ENCODE measurements at places on chromosomes 1 and 21.

- no peak overlapping the region for H3K4me3 ChIP-seq
- H3K27me3 ChIP-seq, result no peaks in the 10 kb centered on the region
- no peak for DNase-seq
- no peaks in the 10 kb centered on the region for H3K4me1 ChIP-seq
- peaks cover 93% of the 10 kb centered on the region for H3K36me3 ChIP-seq
Observed at GRCh38 chr1:39435597-39435996, 55.8 kb upstream of the BMP8A start.

GRCh38 chr1:115452600-115453329 lies 114.7 kb upstream of the NGF start:
- H3K4me3 ChIP-seq, result no peak overlapping the region
- peaks cover 10% of the 10 kb centered on the region for H3K4me1 ChIP-seq
- DNase-seq, result no peak
- H3K27me3 ChIP-seq, result no peaks in the 10 kb centered on the region
- no peak overlapping the region for H3K27ac ChIP-seq

DNA sequence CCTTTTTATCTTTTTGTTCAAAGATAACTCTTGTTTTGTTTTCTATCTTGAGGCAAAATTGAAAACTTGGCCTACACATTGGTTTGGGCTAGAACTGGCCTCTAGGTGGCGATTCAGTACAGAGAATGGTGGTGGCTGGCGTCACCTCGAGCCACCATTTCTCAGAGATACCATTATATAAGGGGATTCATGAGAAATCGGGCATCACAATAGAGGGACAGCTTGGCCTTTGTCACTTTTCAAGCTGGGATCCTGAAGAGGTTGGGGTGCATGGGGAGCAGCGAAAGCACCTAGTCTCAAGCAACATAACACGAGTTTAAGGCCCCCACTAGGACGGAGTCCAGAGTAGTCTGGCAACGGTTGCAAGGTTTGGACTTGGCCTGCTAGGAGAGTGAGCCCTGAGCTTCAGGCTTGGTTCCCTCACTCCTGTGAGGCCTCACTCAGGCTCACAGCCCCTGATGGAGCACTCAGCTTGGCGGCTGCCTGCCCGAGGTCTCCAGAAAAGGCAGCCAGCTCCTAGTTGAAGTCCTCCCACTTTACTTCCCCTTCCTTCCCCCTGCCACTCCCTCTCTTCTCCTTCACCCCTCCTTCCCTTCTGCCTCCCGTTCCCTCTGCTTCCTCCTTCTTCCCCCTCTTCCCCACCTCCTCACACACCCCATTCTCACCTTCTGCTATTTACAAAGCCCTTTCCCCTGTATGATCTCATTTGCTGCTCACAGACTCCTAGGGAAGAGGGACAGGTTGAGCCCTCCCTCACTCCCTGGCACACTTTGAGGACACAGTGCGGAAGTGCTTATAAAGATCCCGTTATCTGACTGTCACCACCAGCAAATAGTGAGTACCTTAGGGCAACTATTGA lies 67.8 kb downstream of the LRIG2 start:
- H3K27me3 ChIP-seq, result no peaks in the 10 kb centered on the region
- DNase-seq, result no peak
- no peaks in the 10 kb centered on the region for H3K36me3 ChIP-seq
- no peak overlapping the region for H3K27ac ChIP-seq

DNA sequence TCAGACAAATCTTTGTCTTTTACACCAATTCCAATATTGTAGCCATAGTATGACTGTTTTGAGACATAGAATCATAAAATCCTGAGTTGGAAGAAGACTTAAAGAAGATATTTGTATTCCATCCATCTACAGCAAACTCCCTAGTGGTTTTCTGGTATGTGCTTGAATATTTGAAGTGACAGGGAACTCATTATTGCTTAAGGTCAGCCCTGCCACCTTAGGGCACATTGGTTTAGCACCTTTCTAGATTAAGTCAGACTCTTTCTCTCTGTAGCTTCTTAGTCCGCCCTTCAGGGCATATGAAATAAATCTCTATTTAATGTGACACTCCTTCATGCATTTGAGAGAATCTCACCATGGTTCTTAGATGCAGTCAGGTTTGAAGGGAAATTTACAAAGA lies 49.8 kb downstream of the PTGER3 start:
- no peaks in the 10 kb centered on the region for H3K36me3 ChIP-seq
- H3K4me3 ChIP-seq, result no peak overlapping the region
- no peaks in the 10 kb centered on the region for H3K27me3 ChIP-seq
- H3K4me1 ChIP-seq, result no peaks in the 10 kb centered on the region
- no peak overlapping the region for H3K27ac ChIP-seq

GRCh38 chr1:66764994-66765578 lies 12.8 kb downstream of the DYNLT5 start:
- no peaks in the 10 kb centered on the region for H3K27me3 ChIP-seq
- no peaks in the 10 kb centered on the region for H3K36me3 ChIP-seq
- H3K4me3 ChIP-seq, result no peak overlapping the region
- no peaks in the 10 kb centered on the region for H3K4me1 ChIP-seq
- DNase-seq, result no peak

DNA sequence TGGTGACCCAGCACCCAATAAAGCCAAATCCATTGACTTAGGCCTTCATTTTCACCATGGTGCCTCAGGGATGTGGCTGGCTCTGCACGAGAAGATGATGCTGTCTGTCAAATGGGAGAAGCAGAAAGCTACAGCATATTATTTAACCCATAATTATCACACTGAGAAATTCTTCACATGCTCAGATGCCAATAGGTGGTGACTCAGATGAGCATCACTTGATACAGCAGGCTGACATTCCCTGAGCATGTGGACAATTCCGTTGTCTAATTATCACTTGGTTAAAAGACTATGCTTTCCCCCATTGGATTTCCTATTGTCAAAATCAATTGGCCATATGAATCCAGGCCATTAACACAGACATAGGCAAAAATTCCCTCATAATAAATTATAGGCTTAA lies 44.0 kb upstream of the HSD3B1 start:
- peaks cover 18% of the 10 kb centered on the region for H3K4me1 ChIP-seq
- H3K36me3 ChIP-seq, result no peaks in the 10 kb centered on the region
- no peak for DNase-seq
- H3K4me3 ChIP-seq, result no peak overlapping the region
- H3K27me3 ChIP-seq, result no peaks in the 10 kb centered on the region
- H3K27ac ChIP-seq, result no peak overlapping the region
